ENCODE measurements at places on chromosomes 5 and 9.

- no peak for DNase-seq
These were observed 173.6 kb downstream of the DEPDC1B start for GRCh38 chr5:60526336-60526875.

GRCh38 chr5:169950333-169950732, 30.0 kb downstream of the INSYN2B start:
- no peak for DNase-seq

DNA sequence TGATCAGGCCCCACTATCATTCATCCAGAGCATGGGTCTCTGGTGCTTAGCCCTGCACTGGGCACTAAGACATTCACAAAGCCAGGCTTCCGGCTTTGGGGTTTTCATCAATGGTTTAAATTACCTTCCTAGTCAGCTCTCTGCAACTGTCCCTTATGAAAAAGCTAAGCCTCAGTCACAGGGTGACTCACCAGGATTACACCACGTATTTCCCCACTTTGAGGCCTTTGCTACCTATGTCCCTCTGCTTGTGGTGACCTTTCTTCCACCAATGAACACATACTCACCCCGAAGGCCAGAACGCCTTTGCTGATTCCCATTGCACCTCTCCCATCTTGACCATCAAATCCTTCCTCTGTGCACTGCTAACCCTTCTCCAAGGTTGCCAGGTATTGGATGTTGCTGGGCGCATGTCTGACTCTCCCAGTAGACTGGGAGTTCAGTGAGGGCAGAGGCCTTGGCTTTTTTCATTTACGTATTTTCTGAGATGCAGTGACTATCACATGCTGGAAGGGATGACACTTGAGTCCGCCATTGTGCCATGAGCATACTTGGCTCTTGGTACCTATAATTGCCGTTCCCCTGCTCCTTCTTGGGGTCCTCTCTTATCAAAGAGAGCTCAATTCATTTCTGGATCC, 58.7 kb upstream of the TNFSF8 start:
- peak; percentile 86 for DNase-seq

DNA sequence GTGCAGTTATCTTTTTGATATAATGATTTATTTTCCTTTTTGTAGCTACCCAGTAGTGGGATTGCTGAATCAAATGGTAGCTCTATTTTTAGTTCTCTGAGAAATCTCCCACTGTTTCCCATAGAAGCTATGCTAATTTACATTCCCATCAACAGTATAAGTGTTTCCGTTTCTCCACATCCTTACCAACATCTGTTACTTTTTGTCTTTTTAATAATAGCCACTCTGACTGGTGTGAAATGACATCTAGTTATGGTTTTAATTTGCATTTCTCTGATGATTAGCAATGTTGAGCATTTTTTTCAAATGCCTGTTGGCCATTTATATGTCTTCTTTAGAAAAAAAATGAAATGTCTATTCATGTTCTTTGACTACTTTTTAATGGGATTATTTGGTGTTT, 94.7 kb downstream of the SERINC5 start:
- no peak for DNase-seq

DNA sequence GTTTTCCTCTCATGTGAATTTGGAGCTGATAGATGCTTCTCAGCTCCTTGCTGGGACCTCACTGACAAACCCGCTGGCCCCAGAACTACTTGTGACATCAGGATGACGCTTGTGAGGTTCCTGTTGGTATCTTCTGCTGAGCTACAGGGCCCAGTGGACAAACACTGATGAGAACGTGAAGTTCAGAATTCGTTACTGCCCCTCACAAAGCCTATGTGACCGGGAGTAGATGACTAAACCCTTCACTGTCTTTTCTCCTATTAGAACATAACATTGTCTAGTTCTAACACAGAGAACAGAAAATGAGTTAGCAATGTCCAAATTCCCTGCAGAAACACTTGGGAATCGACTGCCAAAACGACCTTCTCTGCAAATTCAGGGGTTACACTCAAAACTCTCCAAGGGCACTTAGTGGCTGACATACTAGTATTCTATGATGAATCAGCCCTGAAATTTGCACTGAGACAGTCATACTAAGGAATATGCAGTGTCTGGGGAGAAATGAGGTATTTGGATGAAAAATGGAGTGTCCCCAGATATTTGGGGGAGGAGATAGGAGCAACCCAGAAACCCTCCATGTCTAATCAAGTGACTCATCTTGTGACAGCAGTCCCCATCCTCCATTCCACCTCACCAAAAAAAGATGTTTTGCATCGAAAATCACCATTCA, 143.2 kb upstream of the TRIM32 start:
- DNase-seq: no peak

- no peak for DNase-seq
These were observed 273.3 kb upstream of the TNC start for GRCh38 chr9:115391168-115391825.

DNA sequence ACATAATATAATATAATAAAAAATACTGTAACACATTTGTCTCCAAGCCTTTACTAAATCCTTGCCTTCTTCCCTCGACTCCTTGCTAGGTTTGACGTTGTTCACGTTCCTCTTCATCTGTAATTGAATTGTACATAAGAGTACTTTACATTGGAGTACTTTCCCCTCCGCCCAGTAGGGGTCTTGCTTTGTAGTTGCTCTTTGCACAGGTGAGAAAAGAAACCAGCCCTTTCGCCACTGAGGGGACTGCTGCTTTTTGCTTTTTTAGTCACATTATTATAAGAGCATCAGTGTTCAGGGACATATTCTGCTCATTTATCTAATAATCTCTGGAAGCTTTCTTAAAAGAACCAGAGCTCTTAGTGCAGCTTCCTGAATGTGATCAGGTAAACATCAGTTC, 115.0 kb downstream of the CETN3 start:
- DNase-seq: no peak

DNA sequence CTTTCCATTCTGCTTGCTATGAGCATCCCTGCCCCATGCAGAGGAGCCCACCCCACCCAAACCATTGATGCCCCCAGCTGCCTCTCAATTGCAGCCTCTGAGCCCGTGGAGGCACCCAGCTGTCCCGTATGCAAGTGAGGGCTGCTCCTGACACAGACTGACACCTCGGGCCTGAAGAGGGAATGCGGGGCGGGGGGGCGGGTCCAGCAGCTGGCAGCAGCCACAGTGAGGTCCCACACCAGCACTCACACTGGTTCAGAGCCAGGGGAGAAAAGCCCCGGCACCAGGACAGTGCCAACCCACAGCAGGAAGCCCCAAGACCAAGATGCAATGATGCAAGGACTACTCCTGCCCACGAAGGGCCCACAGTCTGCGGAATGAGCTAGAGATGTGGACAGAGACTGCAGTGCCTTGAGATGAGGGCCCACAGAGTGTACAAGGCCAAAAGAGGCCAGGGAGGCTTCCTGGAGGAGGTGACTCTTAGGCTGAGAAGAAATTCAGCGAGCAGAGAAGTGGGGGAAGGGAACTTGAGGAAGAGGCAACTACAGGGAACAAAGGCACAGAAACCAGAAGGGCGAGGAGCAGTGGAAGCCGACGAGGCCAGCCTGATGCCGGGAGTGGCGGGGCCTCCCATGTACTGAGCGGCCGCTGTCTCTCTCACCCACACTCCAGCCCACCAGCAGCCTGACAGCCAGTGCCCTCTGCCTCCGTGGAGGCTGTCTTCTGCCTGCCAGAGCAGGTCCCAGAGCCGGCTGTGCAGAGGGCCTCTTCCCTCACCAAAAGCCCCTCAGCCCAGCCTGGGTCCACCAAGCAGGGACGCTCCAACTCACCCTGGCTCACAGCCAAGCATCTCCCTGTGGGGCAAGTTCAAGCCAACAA, 9.2 kb downstream of the EEIG1 start:
- DNase-seq: peak; percentile 86

DNA sequence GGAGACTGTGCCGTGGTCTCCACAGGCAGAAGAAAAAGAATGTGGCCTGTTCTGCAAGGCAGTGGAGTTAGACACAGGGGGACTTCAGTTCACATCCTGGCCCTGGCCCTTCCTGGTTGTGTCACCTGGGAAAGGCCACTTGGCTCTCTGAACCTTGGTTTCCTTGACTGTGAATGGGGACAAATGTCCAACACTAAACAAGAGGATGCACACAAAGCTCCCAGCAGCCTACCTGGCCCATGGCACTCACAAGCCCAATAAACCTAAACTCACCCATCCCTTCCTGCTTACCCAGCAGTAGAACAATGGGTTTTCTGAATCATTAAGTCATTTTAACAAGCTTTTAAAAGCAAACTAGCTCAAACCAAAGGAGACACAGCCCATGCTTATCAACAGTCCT, 103.9 kb downstream of the FRMD3 start:
- no peak for DNase-seq

DNA sequence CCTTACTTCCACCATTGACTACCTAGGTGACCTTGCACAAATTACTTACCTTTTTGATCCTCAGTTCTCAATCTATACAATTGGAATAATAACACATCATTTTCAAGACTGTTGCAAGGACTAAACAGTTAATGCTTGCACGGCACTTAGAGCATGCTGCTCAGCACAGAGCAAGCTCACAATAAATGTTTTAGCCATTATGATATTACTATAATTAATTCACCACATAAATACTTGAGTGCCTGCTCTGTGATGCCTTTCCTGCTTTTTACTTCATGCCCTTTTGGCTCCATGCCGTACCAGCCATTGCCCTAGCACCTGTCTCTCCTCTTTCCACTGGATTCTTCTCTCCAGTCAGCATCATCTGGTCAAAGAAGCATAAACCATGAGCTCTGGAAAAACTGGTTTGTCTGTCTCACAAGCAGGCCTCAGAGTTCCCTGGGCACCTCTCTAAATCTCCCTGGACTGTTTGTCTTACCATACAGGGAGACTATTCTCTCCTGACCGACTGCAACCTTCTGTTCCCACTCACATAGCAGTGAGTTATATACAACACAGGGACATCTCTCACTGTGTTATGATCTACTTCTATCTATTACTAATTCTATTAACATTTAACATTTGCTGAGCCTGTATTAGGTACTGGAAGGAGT, 260.4 kb upstream of the ADRA1B start:
- no peak for DNase-seq

GRCh38 chr9:113426701-113427100, 16.2 kb downstream of the C9orf43 start:
- DNase-seq: no peak

GRCh38 chr5:35117967-35118366, 70.2 kb upstream of the AGXT2 start:
- DNase-seq: peak; percentile 57

DNA sequence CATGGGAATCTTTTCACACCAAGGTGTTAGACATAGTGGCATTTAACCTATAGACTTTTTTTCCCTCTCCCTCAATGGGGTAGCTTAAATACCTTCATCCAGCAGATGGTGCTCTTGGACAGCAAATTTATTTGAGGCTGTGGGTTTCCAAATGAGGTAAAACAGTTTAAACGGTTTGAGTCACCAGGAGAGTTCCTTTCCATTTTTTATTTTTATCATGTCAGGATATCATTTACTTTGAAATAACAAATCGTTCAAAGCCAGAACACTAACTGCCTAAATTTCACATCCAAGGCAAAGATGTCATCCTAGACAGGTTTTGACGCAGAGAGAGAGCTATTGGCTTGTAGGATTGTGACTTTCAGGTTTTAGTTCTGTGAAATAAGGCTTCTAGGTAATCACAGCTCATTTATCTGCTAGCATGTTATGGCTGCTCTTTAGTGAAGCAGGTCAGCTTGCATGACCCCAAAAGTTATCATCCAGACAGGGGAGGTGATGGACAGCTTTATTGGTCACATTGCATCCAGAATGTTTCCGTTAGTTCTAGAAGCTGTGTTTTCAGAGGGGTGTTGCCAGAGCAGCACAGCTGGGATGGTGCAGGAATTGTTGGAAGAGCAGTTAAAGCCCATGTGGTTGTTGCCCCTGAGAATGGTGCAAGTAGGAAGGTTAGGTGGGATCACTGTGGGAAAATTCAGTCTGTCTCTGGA, 69.8 kb downstream of the KDM4C start:
- no peak for DNase-seq

DNA sequence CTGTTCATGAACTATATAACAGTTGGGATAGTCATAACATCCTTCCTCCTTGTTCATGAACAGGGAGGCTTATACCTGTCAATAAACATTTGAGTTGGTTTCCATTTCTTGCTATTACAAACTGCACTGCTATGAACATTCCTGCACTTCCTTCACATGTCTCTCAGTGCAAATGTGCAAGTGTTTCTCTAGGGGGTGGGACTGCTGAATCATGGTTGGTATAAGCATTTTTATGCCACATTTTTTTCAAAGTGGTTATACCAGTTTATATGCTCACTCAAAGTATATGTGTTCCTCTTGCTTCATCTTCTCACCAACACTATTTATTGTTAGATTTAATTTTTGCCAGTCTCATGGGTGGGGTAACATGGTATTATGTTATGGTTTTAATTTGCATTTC, 25.8 kb upstream of the TPD52L3 start:
- no peak for DNase-seq

GRCh38 chr9:7216004-7216841, 458.4 kb downstream of the KDM4C start:
- DNase-seq: peak; percentile 64

DNA sequence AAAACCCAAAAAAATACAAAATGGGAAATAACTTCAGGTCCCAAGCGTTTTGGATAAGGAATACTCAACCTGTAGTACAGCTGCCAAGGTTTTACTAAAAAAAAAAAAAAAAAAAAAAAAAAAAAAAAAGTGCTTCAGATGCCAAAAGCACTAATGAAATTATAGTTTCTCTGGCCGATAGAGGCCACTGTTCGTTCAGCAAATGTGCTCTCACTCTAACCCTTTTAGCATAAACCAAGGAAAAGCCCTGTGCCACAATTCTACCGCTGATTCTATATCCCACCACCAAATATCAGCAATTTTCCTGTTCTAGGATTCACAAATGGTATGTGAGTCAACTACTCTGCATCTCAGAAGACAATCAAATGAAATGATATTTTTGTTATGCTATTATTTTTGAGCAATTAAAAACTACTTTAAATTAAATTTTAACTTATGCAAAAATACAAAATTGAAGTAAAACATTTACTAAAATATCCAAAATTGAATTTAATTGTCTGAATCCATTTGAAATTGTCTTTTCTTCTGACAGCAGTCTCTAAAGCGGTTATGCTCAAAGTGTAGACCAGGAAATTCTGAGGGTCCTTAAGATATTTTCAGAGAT, 79.8 kb downstream of the RICTOR start:
- DNase-seq: peak; percentile 48

DNA sequence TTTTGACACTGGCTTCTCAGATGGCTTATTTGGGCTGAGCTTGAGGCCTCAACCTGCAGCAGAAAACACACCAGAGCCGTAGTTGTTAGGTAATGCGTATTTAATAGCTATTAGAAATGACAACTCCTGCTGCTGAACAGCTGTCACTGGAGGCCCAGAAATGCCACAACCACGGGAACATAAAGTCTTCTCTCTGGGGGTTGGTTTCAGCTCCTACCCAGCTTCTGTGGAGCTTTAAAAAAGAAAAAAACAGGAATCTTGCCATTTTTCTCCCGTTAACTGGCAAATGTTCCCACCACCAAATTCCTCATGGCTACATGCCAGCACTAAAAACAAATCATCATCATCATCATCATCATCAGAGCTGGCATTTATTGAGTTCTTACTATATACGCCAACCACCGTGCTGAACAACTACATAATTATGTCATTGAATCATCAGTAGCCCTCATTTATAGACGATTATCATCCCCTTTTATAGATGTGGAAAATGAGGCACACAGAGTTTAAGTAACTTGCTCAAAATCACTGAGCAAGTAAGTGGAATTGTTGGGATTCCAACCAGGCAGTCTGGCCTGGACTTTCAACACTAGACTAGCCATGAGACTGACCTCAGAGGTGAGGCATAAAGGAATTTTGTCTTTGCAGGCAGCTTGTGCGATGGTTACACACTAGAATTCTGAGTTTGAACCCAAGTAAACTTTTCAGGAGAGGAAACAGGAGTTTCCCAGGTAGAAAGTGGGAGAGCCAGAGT, 185.3 kb upstream of the WWC1 start:
- DNase-seq: no peak

All from inflammatory macrophage treated with lipopolysaccharide for 1 hour (primary cell).